AG04450 (cell line): ENCODE measurements at places on chromosomes 5 and 9.
A peak's percentile ranks its signal among the peaks of the same experiment; 100 is the strongest.

DNA sequence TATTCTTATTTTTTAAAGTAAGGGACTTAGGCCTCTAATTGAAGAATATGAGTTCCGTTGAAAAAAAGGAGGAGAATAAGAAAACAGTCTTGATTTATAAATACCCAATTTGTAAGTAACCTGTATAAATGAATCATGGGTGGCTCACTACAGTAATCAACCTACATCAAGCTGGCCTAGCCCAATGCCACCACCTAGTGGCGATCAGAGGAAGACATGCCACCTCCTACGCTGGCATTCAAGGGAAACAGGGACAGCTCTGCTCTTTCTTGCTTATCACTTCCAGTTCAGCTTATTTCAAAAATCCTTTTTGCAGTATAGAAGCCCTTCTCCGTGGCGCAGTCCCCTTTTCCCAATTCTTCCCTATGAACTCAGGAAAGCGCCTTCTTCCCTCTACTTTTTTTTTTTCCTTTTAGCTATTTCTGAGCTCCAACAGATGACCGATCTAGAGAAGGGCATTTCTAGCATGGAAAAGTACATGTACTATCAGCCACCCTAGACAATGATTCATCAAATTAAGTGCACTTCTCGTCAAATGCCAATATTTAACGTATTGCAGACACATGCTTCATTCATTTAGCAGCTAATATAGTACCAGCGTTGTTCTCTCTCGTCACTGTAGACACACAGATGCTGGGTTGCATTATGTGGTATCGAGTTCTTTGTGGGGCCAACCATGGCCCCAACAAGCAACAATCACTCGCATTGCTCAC, 28.3 kb downstream of the PTPN3 start:
- DNase-seq = peak; percentile 47

- DNase-seq = no peak
These were observed 432.8 kb upstream of the PTPRD start for GRCh38 chr9:11045589-11045988.

DNA sequence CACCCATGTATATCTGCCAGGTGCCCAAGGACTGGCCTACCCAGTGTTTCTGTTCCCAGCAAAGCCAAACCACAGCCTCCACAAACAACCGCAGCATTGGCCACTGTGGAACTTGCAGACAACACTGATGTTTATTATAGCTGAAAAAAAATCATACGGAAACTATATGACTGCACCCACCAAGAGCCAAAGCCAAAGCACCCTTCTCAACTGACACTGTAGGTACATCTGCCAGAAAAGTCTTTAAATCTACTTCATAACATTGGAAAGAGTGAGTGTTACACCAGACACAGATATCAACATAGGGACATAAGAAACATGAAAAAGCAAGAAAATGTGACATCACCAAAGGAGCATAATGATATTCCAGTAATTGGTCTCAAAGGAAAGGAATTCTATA, 428.0 kb downstream of the PSAT1 start:
- DNase-seq = no peak

DNA sequence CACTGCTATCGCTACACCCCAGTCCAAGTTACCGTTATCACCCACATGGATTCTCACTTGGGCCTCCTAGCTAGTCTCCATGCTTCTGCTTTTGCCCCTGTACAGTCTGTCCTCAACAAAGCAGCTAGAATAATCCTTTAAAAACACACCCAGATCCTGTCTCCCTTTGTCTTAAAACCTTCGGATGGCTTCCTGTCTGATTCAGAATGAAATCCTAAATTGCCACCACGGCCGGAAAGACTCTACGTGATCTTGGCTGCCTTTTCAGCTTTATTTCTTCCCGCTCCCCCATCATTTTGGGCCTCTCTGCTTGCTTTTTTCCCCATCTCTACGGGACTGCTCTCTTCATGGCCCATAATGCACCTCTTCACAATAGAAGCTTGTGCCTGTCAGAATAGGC, 33.4 kb downstream of the GDNF start:
- DNase-seq = no peak

- DNase-seq = no peak
These were observed 205.8 kb upstream of the KIF2A start for GRCh38 chr5:62100201-62100600.

- DNase-seq = no peak
These were observed 41.5 kb downstream of the ALG2 start for GRCh38 chr9:99180199-99180598.

DNA sequence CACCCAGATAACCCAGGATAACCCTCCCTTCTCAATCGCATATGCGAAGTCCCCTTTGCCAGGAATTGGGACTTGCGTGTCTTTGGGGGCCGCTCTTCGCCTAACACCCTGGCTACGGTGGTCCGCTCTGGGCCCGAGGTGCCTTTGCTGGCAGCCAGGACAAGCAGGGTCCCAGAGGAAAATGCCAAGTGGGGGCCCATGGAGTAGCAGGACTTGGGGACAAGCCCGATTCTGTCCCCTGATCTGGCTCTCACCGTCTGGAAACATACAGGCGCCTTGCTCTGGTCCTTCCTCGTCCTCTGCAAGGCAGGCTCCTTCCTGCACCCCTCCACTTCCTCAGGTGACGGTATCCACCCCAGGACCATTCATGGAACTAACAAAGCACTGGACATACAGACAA, 78.1 kb upstream of the UNC5A start:
- DNase-seq = no peak

- no peak for DNase-seq
These were observed 4.9 kb upstream of the FYB1 start for GRCh38 chr5:39224196-39224761.

GRCh38 chr5:82405618-82406204, 127.6 kb upstream of the RPS23 start:
- DNase-seq = peak; percentile 95

- no peak for DNase-seq
These were observed 168.9 kb upstream of the PUM3 start for GRCh38 chr9:3012842-3013241.

DNA sequence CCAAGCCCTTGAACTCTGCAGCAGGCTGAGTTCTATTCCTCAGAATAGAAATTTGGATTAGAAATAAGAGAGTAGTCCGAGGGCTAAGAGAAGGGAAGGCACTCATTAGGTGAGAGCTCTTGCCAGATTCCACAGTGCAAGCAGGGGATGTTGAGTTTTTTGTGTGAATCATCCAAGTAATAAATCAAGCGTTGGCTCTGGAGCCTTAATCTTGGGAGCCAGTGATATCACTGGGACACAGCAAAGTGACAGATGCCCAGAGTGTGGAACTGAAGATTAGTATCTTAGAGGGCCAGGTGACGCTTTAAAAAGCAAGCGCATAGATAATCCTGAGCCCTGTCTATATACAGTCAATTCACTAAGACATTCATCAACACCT, 60.3 kb downstream of the FOXD1 start:
- DNase-seq = no peak

GRCh38 chr5:101991486-101991885, 304.6 kb downstream of the SLCO4C1 start:
- DNase-seq = no peak

DNA sequence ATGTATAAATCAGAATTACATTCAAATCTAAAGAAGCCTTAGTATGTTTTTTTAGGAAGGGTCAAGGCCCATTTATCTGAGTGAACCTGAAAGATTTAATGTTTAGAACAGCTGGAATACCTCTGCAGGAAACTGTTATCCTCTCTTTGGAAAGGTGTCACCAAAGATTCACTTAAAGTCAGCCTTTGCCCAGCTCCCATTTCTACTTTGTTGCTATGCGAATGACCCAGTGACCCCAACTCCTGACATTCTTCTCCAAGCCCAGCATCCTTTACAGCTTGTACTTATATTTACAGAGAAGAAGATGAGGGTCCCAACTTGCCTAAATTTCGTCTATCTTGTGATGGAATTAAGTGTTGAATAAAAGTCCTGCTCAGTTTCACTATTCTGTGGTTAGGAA, 1198.6 kb downstream of the CDH12 start:
- DNase-seq = no peak

DNA sequence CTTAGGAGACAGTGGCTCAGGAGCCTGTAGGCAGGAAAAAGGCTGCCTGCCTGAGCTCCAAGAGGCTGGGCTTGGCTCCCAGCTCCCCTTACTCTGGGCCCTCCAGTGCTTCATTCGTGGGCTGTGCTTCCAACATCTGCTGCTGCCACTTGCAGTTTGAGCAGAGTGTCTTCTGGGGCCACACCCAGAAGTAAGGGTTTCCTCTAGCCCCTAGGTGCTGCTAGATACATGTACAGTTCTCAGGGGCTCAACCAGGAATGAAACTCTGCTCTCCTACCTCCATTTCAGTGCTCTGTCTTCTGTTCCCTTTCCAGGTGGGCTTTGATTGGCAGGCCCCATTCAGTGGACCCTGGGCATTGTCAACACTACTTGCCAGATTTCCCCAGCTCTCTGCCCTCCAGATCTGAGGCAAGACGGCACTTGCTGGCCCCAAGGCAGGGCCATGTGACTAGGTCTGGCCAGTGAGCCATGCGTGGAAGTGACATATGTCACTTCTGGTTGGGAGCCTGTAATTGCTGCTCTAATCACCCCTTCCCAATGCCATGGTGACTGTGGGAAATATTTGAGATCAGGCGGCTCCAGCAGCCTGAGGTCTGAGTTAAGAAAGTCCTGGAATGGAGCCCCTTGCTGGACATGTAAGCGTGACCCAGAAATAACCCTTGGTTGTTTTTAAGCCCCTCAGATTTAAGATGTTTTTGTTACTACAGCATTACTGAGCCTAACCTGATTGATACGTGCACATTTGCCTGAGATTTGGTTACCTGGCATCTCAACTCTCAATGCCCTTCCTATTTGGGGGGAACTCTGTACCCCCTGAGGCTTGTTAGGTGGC, 9.4 kb upstream of the BOD1 start:
- DNase-seq = no peak

DNA sequence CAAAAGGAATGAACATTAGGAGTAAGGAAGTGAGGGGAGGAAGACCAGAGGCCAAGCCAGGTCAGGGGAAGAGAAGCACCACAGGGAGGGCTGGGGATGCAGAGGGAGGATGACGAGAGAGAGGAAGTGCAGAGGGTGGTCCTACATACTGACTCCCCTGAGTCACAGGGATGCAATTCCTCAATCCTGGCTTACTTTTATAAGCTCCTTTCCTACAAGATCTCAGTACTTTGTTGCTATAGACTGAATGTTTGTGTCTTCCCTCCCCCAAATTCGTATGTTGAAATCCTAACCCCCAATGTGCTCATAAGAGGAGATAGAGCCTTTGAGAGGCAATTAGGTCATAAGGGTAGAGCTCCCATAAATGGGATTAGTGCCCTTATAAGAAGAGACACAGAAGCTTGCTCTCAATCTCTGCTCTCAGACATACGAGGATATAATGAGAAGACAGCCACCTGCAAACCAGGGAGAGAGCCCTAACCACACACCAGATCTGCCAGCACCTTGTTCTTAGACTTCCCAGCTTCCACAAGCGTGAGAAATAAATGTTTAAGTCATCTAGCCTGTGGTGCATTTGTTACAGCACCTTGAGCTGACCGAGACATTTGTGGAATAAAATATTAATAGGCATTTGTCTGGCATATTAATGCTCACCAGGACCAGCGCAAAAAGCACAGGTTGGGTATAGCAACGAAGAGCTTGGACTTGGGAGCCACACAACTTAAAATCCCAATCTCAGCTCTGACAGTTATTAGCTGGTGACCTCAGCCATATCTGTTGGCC, 33.4 kb downstream of the GCNT4 start:
- no peak for DNase-seq

- DNase-seq = peak; percentile 59
These were observed 140.5 kb downstream of the SNX18 start for GRCh38 chr5:54658010-54658409.

- DNase-seq = no peak
These were observed 1.2 kb downstream of the CDC14B start for GRCh38 chr9:96618209-96619123.

DNA sequence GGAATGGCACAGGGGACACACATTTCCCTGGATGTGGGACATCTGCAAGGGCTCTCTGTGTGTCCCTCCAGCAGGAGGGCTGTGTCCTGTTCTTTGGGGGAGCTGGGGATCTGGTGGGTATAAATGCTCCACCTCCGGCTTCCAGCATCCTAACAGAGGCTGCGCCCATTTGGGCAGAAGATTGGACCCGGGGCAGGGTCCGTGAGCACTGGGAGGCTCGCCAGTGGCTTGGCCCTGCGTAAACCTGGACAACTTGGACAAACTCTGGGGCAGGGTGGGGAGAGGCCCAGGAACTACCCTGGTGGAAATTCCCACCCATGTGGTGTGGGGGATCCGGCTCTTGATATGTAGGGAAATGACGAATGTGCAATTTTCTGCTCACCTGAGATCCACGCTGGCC, 80.9 kb downstream of the GADD45G start:
- DNase-seq = no peak

DNA sequence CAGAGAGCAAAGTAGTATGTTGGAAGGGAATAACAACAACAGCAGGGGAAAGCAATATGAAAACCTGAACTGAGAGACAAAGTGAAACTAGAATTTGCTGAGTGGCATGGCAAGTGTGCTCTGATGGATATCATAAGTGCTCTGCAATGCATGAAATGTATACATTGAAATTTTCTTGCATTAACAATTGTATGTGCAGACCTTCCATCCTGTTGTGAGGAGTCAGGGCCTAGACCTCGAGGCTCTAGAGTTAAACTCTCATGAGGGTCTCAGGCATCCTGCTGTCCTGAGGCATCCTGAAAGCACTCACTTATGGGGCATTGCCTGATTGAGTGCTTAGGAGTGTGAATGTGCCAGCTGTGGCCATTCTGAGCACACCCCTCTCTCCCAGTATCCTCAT, 1.1 kb downstream of the ECM2 start:
- no peak for DNase-seq

DNA sequence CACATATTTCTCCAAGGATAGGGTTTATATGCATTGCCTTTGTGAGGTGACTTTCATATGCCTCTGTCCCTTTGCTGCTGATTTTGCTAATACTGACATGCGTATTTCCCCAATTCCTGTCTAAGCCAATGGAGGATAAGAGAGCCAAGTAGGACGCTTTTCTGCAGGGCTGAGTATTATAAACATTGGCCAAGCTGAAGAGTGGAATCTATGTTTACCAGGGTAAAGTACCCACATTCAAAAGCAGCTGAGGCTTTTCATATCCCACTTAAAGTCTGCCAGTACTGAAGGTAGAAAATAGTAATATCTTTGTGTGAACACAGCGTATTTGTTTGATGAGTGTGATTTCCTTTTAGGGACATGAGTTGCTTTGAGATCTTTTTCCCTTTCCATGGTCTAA, 128.8 kb upstream of the GPR151 start:
- no peak for DNase-seq

GRCh38 chr9:116137581-116137980, 16.0 kb upstream of the PAPPA start:
- DNase-seq = no peak

- no peak for DNase-seq
These were observed 232.3 kb upstream of the TBCA start for GRCh38 chr5:78008356-78008967.

DNA sequence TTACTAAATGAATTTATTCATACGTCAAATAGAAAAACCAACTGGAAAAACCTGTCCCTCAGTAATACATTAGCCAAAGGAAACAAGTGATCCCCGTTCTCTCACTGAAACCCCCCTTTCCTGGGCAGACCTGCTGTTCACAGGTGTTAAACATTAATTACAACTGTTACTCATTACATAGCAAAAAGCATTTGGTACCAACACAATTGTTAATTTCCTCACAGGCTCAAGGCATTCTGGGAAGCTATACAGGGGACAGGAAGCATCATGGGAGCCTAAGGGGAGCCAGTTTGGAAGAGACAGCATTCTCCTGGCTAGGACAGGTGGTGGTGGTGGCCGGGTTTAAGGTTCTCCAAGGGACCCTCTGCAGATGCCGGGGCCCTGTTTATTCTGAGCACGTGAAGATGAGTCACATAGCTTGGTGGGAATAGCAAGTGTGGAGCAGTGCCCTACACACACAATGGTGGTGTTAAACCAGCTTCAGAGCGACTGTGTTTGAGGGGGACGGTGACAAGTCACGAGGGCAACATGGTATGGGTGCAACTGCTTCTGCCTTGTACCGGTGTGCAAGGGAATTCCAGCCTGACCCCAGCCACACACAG, 62.6 kb upstream of the SLC25A51 start:
- DNase-seq = no peak
